ENCODE measurements at places on chromosomes 16 and 17. TPM values are rescaled to one million over a fixed set of nuclear protein-coding genes. Genes with fewer than 3 reads are reported as not detected.
A peak's percentile ranks its signal among the peaks of the same experiment; 100 is the strongest.

DNA sequence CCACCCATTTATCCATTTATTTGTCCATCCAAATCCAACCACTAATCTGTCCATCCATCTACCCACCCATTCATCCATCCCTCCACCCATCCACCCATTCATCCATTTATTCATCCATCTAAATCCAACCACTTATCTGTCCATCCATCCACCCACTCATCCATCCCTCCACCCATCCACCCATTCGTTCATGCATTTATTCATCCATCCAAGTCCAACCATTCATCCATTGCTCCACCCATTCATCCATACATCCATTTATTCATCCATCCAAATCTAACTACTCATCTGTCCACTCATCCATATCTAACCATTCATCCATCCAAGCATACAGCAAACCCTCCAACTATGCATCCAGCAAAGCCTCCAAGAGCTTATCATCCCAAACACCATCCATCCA lies 267.3 kb downstream of the XYLT1 start:
- no peak overlapping the region for H3K4me3 ChIP-seq
- H3K36me3 ChIP-seq = no peaks in the 10 kb centered on the region
- no peak for DNase-seq
- H3K27ac ChIP-seq = no peak overlapping the region
- H3K4me1 ChIP-seq = no peaks in the 10 kb centered on the region

DNA sequence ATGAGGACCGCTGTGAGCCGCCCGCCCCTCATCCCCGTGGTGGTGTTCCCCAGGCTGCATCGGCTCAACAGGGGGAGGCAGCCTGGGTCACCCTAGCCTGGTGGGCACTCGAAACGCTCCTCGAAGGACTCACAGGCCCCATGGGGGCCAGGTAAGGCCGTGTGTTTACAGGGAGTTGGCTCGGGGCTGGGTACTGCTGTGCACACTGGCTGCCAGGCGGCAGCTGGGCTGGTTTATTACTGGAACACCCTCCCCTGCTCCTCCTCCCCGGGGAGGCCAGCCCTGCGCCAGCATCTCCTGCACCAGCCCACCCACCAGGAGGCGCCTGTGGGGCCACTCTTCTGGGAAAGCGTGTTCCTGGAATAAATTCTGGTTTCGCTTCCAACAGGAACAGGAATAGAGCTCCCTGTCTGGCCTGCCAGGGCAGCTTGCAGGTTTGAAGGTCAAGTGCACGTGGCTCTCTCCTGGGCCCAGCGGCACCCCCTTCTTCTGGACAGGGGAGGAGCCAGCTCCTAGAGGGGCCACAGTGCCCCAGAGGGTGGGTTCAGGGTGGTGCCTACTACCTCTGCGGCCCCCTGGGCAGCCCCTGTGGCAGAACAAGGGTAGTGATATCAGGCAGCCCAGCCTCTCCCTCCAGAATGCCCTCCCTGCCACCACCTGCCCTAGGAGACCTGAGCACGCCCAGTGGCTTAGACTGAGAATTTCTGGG lies 11.3 kb downstream of the MCRIP1 start:
- peak overlapping the region; percentile 74 for H3K27ac ChIP-seq
- H3K4me3 ChIP-seq = no peak overlapping the region
- H3K36me3 ChIP-seq = no peaks in the 10 kb centered on the region
- no peaks in the 10 kb centered on the region for H3K4me1 ChIP-seq

DNA sequence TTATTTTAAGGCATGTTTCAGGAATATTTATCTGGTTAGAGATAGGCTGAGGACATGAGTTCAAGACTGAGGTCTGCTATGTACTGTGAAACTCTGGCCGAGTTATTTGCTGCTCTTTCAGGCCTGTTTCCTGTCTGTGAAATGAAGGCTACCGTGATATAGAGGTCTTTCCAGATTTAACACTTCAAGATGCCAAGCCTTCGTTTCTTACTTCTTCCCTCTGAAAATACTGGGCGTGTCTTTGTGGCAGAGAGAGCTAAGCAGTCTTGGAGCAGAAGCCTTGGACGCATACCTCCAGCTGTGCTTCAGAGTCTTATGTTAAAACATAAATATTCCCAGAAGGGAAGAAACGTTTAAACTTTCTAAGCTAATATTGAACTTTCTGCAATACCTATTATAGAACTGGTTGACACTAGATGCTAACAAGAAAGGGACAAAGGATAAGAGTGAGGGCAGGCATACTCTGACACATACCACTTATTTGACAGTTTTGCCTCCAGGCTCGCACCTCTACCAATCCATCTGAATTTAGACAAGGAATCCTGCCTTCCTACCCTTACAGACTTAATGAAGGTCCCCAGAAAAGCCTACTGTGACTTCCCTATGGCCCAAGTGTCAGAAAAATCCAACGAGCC lies 17.5 kb downstream of the WIPI1 start:
- no peak overlapping the region for H3K27ac ChIP-seq
- no peak for DNase-seq
- H3K4me3 ChIP-seq = no peak overlapping the region
- peaks cover 33% of the 10 kb centered on the region for H3K4me1 ChIP-seq
- H3K27me3 ChIP-seq = no peaks in the 10 kb centered on the region
- no peaks in the 10 kb centered on the region for H3K36me3 ChIP-seq

- H3K27me3 ChIP-seq = no peaks in the 10 kb centered on the region
- H3K27ac ChIP-seq = no peak overlapping the region
- peaks cover 28% of the 10 kb centered on the region for H3K4me1 ChIP-seq
- no peaks in the 10 kb centered on the region for H3K36me3 ChIP-seq
- H3K4me3 ChIP-seq = no peak overlapping the region
- no peak for DNase-seq
Measured at GRCh38 chr16:27251541-27252205, 16.9 kb downstream of the NSMCE1 start.

GRCh38 chr17:48545022-48545375 lies at the start of gene HOXB2:
Gene HOXB2, minus strand, starts transcription at chr17:48545109. Its CDS starts 198 bp downstream, at chr17:48544911.
- H3K4me1 ChIP-seq = peaks cover 32% of the 10 kb centered on the region
- H3K27me3 ChIP-seq = peaks cover 4% of the 10 kb centered on the region
- DNase-seq = no peak

- H3K4me1 ChIP-seq = peaks cover 30% of the 10 kb centered on the region
- H3K4me3 ChIP-seq = peak overlapping the region; percentile 99
- DNase-seq = no peak
- no peaks in the 10 kb centered on the region for H3K27me3 ChIP-seq
- peak overlapping the region; percentile 89 for H3K27ac ChIP-seq
Measured at GRCh38 chr17:39462631-39463375, 1.5 kb downstream of the CDK12 start.

DNA sequence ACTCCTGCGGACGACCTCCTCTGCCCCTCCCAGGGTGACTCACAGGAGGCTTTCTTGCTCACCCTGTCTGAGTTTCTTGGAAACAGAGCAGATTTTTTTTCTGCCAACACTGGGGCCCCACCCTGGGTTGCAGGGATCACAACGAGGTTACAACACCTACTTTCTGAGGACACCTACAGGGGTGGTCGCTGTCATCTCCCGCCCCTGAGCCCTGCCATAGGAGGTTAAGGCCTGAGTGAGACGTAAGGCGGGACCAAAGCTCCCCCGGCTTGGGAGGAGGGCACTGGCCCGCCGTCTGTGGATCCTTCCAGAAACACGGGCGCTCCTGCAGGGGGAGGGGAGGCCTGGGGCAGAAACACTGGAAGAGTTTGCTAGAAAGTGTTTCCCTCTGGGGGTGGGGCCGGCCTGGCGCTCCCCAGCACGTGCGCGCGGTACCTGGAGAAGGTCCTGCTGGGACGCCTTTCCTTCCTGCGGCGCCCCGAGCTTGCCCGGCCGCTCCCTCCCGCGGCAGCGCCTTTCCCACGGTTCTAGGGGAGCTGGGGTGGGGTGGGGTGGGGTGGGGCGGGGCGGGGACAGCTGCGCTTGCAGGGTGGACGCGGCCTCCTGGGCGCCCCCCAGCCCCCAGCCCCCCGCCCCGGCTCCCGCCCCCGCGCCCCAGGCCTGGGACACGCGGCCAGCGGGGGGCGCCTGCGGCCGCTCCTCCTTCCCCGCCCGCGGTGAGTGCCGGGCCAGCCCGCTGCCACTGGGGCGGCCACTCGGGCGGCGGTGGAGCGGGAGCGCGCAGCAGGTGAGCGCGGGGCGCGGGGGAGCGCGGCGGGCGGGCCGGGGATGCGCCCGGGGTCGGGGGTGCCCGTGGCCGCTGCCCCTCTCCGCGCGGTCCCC lies 20.7 kb upstream of the ADCY7 start:
- no peak for DNase-seq
- H3K27ac ChIP-seq = peak overlapping the region; percentile 51
- peaks cover 6% of the 10 kb centered on the region for H3K4me1 ChIP-seq
- H3K4me3 ChIP-seq = peak overlapping the region; percentile 47
- no peaks in the 10 kb centered on the region for H3K36me3 ChIP-seq
- no peaks in the 10 kb centered on the region for H3K27me3 ChIP-seq

Gene NMT1
- polyA plus RNA-seq = 82.0 TPM

Gene KRT12
- not detected for polyA plus RNA-seq

Gene SYNGR3
- 2.1 TPM for polyA plus RNA-seq

Gene KRTAP9-2
- not detected for polyA plus RNA-seq

Gene GSG1L
- polyA plus RNA-seq = not detected

All from CD8-positive, alpha-beta memory T cell (primary cell).